ENCODE measurements at places on chromosomes 5 and 9. TPM values are rescaled to one million over a fixed set of nuclear protein-coding genes. Genes with fewer than 3 reads are reported as not detected.
A peak's percentile ranks its signal among the peaks of the same experiment; 100 is the strongest.

MAST4 gene
- total RNA-seq: 13.9 TPM

GNAQ gene
- 172 TPM for total RNA-seq

GALNT12 gene
- total RNA-seq: 0.82 TPM

DNA sequence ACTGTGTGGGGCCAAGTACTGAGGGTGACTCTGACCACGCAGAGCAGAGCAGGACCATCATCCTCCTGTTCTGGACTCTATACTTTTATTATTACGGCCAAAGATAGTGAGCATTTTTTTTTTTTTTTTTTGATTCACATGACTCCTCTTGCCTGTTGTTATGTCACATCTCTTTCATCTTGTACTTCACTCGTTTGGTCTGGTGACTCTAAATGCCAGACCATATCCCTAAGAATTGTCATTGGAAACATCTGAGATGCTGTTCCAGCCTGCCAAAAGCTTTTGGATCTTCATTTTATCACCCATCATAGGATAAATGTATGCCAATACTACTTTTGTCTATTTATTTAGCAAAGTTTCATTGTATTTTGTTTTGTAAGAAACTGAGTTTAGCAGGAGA is 168.2 kb upstream of the RAI14 start:
- DNase-seq: no peak

DNA sequence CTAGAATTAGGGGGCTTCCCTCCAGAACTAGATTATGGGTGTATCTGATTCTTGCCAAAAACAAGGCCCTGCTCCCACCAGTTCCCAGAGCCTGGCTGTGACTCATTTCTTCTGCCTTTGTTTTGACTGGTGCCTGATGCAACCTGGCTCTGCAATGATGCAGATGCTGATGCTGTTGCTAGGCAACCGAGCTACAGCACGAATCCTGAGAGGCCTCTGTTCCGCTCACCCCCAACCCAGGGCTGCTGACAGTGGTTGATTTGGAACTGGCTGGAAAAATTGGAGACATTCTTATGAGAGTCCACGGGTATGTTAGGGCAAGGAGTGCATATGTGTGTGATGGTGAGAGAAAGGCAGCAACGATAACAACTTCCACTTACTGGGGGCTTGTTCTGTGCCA is 100.3 kb downstream of the NSG2 start:
- DNase-seq: peak; percentile 78

DNA sequence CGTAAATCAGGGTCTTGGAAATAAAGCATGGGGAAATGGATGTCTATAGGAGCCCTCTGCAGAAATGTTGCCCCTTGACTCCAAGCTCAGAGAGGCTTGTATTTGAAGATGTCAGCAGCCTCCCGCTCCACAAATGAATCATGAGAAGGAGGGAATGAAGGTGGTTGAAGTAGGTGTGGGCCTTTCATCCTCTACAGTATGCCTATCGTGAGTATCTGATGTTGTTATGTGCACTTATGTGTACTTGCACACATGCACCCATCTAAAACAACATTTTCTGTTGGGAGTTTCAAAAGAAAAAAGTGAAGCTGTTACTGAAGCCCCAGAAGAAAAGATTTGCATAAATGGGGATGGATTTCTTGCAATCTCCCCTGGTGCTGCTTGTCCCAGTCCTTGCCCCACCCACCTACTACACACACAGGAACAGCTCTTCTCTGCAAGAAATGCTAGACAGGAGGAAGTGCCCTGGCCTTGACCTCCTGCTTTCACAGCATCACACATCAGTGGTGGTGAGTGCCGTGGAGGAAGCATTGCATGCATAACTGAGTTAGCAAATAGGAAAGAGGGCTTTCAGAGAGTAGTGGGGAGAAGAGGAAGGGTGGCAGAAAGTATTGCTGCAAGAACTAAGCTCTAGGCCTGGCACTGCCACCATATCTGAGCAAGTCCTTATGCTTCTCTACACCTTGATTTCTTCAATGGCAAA is 156.1 kb downstream of the SNX18 start:
- DNase-seq: no peak

DNA sequence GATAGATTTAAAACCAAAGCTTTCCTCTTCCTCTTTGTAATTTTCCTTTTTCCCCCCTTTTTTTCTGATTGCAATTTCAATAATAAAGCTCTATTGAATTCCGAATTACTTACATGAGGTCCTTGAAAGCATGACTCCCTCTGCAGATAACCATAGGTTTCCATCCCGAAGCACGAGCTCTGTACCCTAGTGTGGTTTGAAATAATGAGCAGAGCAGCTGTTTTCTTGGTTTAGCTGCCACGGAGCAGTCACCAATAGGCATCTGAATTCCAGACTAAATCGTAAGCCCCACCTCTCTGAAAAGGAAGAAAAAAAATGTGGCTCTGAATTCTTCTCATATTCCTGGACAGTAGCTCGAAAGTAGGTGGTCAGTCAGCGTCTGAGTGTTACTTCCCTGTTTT is 18.5 kb upstream of the GNE start:
- DNase-seq: no peak

GRCh38 chr5:153130296-153130695 is 360.2 kb upstream of the GRIA1 start:
- DNase-seq: no peak

- DNase-seq: no peak
Observed at GRCh38 chr9:98797491-98797890, 1.1 kb upstream of the ANKS6 start.

DNA sequence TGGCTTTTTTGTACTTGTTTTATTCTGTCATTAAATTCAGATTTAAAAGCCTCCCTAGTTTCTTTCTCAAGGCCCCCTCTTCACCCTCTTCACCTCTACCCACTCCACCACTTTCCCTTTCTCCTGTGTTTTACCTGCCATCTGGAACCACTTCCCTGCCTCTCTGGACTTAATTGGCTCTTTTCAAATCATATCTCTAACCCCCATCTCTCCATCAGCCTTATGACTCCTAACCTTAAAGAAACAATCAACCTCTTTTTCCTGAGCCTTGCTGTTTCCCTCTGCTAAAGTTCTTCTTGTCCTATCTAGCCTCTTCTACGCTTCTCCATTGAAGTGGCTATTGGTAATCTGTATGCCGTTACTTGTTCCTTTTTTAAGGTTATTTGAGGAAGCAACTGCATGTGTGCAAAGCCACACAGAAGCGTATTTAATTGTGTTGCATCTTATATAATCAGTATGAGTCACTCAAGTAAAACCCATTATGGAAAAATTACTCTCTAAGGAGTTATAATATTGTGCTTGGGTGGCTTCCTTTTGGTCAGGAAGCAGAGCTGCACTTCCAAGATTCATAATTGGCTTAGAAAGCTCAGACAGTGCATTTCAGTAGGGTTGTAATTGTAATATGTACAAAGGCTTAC is 653.6 kb upstream of the ITGA1 start:
- no peak for DNase-seq

GRCh38 chr5:110951373-110951791 is 120.1 kb upstream of the TSLP start:
- no peak for DNase-seq
